Activated naive CD4-positive, alpha-beta T cell treated with anti-CD3 and anti-CD28 coated beads for 36 hours (primary cell): ENCODE measurements at places on chromosomes 3 and 15.

GRCh38 chr15:69612112-69612511 lies 159.5 kb downstream of the RPLP1 start:
- no peak for DNase-seq

DNA sequence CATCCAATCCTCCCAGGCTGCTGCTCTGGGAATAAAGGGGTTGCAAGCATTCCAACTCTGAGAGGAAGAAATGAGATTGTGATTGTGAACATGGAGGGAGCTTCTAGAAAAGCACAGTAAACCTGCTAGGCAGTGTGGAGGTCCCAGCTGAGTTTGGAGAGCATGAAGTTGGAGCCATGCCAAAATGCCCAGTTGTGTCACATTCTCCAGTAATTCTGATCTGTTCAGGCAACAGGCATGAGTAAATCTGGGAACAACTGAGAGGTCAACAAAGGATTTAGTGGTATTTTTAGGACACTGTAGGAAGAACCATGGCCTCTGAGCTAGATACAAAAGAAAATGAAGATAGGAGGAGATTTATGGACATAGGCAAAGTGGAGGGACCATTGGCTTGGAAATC lies 74.7 kb downstream of the CYP19A1 start:
- no peak for DNase-seq

- DNase-seq: peak; percentile 52
Observed at GRCh38 chr3:188049606-188050530, 104.1 kb upstream of the LPP start.

DNA sequence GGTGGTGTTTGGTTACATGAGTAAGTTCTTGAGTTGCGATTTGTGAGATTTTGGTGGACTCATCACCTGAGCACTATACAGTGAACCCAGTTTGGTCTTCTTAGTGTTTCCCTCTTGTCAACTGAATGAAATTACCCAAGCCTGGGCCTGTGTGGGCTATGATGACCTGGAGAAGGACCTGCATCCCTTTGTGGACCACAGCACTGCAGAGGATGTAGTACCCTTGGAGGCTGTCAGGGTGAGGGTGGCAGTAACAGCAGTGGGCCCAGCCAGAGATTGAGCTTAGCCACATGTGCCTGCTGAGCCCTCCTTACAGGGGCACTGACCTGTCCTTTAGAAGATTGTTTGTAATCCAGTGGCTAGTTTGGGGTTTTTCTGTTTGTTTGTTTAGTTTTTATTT lies 250.1 kb upstream of the TRIM42 start:
- no peak for DNase-seq

GRCh38 chr15:101068523-101068960 lies 149.4 kb downstream of the LRRK1 start:
- DNase-seq: no peak

DNA sequence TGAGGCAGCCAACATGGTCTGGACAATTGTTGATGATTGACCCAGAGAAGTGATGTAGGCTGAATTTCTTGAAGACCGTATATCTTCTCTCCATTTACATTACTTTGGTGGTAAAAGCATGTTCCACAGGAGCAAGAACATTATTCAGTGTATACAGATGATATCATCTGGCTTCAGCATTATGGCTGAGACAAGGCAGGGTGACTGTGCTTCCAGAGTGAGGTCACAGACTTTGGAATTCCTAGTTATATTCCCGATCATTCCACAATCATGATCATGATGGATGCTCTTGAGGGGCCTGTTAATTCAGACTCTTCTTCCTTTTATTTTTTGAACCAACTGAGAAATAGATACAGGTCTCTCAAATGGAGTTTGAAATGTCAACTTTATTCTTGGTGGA lies 19.0 kb downstream of the PLS1 start:
- DNase-seq: no peak

GRCh38 chr3:121809249-121809648 lies 25.6 kb downstream of the IQCB1 start:
- no peak for DNase-seq

- no peak for DNase-seq
Observed at GRCh38 chr15:67838789-67839332, 984 bp downstream of the RNU6-1 start.

GRCh38 chr3:14633819-14634424 lies 17.6 kb upstream of the CCDC174 start:
- DNase-seq: peak; percentile 72

DNA sequence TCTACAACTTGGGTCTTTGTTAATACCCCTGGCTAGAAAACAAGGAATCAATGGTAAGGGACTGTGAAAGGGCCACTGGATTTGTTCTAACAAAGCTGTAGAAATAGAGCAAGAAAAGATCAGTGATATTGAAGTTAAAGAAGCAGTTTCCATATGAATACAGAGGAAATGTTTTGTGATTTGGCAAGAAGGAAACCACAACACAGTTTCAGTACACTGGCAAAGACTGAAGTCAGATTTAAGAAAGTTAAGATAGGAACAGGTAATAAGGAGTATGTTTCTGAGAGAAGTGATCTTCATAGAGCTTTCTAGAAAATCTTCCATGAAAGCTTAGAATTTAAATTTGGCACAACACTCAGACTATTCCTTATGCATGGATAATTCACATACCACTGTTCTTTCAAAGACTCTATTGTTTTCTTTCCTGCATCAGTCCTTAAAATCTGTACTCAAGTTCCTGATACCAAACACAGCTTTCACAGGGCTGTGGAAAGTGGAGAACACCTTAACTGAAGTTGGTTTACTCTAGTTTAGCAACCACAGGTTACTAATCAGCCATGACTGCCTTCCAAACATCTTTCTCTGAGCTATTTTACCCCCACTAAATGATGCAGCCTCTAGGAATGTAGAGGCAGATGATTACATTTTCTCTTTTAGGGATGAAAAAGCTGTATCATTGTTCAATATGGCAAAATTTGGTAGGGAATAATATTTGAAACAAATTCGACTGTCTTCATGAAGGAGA lies 32.4 kb upstream of the ALCAM start:
- no peak for DNase-seq

DNA sequence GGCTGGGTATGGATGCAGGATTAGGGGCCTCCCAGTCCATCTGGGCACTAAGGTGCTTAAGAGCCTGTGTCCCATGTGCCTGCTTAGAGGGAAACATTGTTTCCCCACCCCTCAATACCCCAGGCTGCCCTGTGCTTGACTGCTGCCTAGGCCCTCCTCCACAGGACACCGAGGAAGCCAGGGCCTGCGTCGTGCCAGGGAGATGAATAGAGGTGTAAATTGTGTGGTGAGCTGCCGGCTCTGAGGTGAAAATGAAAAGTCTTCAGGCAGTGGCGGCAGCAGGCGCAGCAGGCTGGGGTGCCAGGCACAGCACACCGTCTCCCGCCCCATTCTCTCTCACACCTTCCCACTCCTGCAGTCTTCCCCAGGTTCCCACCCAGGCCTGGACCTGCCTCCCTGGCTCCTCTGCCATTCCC lies 13.9 kb upstream of the GRM2 start:
- DNase-seq: no peak

- peak; percentile 28 for DNase-seq
Observed at GRCh38 chr3:156787926-156788663, 38.1 kb upstream of the LEKR1 start.

- DNase-seq: no peak
Observed at GRCh38 chr3:51386159-51386851, 1.2 kb downstream of the MANF start.

DNA sequence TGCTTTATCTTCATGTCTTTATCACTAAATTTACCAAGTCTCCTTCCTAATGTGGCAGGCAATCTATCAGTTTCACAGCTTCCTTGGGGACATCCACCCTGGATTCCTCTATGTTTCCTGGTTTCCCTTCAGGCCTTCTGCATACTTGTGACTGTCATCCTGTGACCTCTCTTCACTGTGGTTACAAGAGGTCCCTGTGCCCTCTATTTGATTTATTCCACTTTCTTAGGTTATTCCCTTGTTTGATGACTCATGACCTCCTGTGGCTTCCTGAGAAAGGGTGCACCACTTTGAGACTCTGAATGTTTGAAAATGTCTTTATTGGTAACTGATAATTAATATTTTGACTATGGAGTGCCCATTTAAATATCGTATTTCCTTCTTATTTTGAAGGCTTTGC lies 60.5 kb upstream of the KY start:
- no peak for DNase-seq
